ENCODE measurements at places on chromosomes 11 and 22. TPM values are rescaled to one million over a fixed set of nuclear protein-coding genes. Genes with fewer than 3 reads are reported as not detected.

The CARD18 gene
- not detected for total RNA-seq

The PNPLA3 gene
- total RNA-seq = not detected

The ZNF280B gene
- 1.9 TPM for total RNA-seq

The PDE2A gene
- total RNA-seq = 0.40 TPM

The OR6M1 gene
- total RNA-seq = not detected

The ENTHD1 gene
- total RNA-seq = 0.07 TPM

The MYO7A gene
- total RNA-seq = 0.07 TPM

The ARFIP2 gene
- 39.0 TPM for total RNA-seq

The DUSP8 gene
- 0.23 TPM for total RNA-seq

The CASP12 gene
- not detected for total RNA-seq

DNA sequence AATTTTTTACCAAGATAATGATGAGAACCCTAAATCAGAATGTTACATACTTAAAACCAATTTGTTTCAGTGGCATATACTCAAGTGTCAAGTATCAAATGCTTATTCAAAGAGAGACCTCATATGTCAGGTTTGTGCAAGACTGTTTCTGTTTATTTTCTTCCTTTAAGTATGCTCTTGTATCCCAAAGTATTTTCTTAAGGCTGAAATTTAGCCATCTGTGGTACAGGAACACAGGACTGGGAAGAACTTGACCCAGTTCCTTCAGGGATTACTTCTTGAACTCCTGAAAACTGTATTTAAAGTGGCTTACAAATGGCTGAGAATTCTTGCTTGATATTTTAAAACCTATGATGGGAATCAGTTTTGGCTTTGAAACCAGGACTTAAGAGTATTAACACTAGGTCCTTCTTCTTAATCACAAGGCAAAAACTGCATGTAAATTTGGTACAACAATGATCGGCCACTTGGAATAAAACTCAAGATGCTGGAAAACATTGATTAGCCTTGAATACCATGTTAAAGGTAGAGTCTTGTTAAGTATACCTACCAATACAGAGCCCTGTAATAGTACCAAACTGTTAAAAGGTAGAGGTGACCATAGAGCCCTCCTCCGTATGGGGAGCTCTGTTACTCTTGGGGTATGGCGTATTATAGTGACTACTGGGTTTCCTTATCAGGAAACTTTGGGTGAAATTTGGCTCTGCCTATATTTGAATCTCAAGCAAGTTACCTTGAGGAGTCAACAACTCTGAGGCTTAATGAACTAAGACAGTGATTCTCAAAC lies 95.9 kb downstream of the BLID start:
- no peaks in the 10 kb centered on the region for H3K4me1 ChIP-seq
- no peak overlapping the region for H3K4me3 ChIP-seq
- no peaks in the 10 kb centered on the region for H3K27me3 ChIP-seq
- H3K27ac ChIP-seq = no peak overlapping the region

GRCh38 chr11:67372993-67373647 lies at the start of gene CLCF1:
Gene CLCF1 (minus strand): TSS chr11:67373598. CDS start chr11:67373539, 59 bp downstream.
- peak within 1 kb of the TSS; percentile 76 for H3K4me3 ChIP-seq
- peaks cover 69% of the 10 kb centered on the region for H3K27me3 ChIP-seq
- H3K4me1 ChIP-seq = peaks cover 38% of the 10 kb centered on the region
- peak within 1 kb of the TSS; percentile 79 for H3K27ac ChIP-seq

GRCh38 chr22:38187413-38188212 lies 6.0 kb upstream of the PLA2G6 start:
- H3K27ac ChIP-seq = no peak overlapping the region
- no peak overlapping the region for H3K4me3 ChIP-seq
- peaks cover 23% of the 10 kb centered on the region for H3K27me3 ChIP-seq
- H3K36me3 ChIP-seq = no peaks in the 10 kb centered on the region
- no peak for DNase-seq
- H3K4me1 ChIP-seq = peaks cover 8% of the 10 kb centered on the region

GRCh38 chr11:26929806-26930517 lies 64.0 kb upstream of the FIBIN start:
- H3K4me3 ChIP-seq = no peak overlapping the region
- H3K27ac ChIP-seq = no peak overlapping the region
- no peak for DNase-seq
- no peaks in the 10 kb centered on the region for H3K4me1 ChIP-seq
- H3K27me3 ChIP-seq = no peaks in the 10 kb centered on the region

DNA sequence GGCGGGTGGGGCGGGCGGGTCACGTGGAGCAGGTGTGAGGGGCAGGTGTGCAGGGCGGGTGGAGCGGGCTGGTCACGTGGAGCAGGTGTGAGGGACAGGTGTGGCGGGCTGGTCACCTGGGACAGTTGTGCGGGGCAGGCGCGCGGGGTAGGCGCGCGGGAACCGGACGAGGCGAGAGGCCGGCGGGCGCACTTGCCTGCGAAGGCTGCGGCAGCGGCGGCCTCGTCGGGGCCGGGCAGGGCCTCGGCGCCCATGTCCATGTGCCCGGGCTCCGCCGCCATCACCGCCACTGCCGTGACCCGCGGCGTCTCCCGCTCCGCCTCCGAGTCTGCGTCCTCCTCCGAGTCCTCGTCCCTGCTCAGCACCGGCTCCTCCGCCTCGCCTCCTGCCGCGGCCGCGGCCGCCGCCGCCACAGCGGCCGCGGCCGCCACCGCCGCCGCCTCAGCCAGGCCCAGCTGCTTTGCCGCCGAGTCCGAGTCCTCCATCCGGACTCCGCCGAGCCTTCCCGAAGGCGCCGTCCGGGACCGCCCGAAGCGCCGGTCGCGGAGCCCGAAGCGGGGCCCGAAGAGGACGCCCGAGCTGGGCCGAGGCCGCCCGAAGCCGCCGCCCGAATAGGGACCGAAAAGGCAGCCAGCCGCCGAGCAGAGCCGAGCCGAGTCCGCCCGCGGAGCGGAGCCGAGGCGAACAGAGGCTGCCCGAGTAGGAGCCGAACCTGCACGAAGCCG lies at the start of gene DEAF1:
Gene DEAF1 (minus strand): TSS at position 660 of the 725 bp plus-strand sequence. CDS start 175 bp downstream, at position 485.
- no peaks in the 10 kb centered on the region for H3K27me3 ChIP-seq
- H3K36me3 ChIP-seq = peaks cover 14% of the 10 kb centered on the region
- peak; percentile 100 for DNase-seq
- H3K4me1 ChIP-seq = peaks cover 62% of the 10 kb centered on the region
- H3K4me3 ChIP-seq = peak within 1 kb of the TSS; percentile 82

GRCh38 chr11:68839054-68839865 lies 2.5 kb downstream of the CPT1A start:
- H3K36me3 ChIP-seq = peaks cover 4% of the 10 kb centered on the region
- H3K4me3 ChIP-seq = peak overlapping the region; percentile 84
- peak; percentile 97 for DNase-seq
- no peaks in the 10 kb centered on the region for H3K27me3 ChIP-seq
- H3K4me1 ChIP-seq = peaks cover 67% of the 10 kb centered on the region

DNA sequence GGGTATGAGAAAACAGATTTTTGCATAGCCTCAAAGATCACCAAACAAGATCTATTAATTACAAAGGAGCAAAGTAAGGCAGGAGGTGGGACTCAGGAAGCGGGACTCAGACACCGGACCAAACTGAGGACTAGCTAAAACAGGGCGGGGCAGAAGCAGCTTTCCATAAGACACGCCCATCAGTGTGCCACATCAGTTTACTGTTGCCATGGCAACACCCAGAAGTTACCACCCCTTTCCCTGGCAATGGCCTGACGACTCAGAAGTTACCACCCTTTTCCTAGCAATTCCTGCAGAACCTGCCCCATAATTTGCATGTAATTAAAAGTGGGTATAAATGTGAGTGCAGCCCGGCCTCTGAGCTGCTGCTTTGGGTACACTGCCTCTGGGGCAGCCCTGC lies 173.9 kb downstream of the SHANK2 start:
- H3K36me3 ChIP-seq = no peaks in the 10 kb centered on the region
- no peak overlapping the region for H3K4me3 ChIP-seq
- no peak for DNase-seq
- no peaks in the 10 kb centered on the region for H3K27me3 ChIP-seq

GRCh38 chr11:30457087-30457486 lies 129.1 kb downstream of the MPPED2 start:
- no peak overlapping the region for H3K4me3 ChIP-seq
- H3K4me1 ChIP-seq = peaks cover 12% of the 10 kb centered on the region
- H3K27ac ChIP-seq = no peak overlapping the region
- H3K36me3 ChIP-seq = no peaks in the 10 kb centered on the region

- H3K27me3 ChIP-seq = no peaks in the 10 kb centered on the region
- H3K4me1 ChIP-seq = peaks cover 15% of the 10 kb centered on the region
These were observed 6.3 kb downstream of the ZBTB3 start for GRCh38 chr11:62747475-62748160.

GRCh38 chr11:128633384-128633965 lies 46.1 kb upstream of the ETS1 start:
- no peak for DNase-seq
- H3K4me3 ChIP-seq = no peak overlapping the region
- peaks cover 49% of the 10 kb centered on the region for H3K4me1 ChIP-seq
- H3K36me3 ChIP-seq = no peaks in the 10 kb centered on the region
- H3K27me3 ChIP-seq = no peaks in the 10 kb centered on the region

DNA sequence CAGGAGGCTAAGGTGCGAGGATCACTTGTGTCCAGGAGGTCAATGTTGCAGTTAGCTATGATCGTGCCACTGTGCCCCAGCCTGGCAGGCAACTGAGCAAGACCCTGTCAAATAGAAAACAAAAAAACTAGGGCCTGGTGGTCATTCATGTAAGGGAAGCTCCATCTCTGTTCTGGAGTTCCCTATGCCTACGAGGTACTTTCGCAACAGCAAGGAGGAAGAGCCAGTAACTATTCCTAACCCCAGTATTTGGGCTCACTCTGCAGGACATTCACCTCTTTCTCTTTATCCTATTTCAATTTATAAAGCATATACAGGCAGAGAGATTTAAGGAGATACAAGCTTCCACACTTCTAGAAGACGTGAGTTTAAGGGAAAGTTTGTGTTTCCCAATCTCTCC lies 46.6 kb downstream of the RDX start:
- peaks cover 24% of the 10 kb centered on the region for H3K36me3 ChIP-seq
- no peak for DNase-seq
- H3K27ac ChIP-seq = no peak overlapping the region
- no peaks in the 10 kb centered on the region for H3K27me3 ChIP-seq
- peaks cover 6% of the 10 kb centered on the region for H3K4me1 ChIP-seq

DNA sequence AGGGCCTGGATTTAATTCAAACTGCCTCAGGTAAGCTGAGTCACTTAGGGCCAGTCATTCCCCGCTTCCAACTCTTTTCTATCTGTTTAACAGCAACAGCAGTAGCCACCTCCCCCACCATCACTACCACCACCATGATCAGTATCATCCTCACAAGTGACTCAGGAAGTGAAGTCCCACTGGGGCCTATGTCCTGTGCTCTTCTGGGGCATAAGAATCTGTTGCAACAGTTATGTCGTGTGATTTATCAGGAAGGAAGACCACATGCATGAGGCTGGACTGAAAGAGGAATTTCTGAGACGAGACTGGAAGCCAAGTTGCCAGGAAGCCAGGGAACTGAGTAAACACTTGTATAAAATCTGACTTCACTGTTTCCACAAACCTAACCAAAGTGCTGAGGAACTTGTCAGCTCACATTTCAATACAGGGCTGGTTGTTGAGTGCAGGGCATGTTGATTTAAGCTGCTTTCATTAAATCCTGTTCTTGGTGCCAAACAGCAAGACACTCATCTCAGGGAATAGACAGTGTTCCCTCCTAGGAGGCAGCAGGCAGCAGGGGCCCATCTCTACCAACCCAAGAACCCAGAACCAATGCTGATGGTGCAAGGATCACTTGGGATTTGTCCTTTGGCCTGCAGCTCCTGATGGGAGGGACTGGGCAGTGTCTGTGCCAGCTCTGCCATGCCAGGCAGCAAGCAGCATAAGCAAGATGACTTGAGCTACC lies 226.7 kb upstream of the NARS2 start:
- H3K27ac ChIP-seq = no peak overlapping the region
- H3K4me3 ChIP-seq = no peak overlapping the region
- H3K36me3 ChIP-seq = no peaks in the 10 kb centered on the region
- H3K27me3 ChIP-seq = no peaks in the 10 kb centered on the region
- DNase-seq = no peak

DNA sequence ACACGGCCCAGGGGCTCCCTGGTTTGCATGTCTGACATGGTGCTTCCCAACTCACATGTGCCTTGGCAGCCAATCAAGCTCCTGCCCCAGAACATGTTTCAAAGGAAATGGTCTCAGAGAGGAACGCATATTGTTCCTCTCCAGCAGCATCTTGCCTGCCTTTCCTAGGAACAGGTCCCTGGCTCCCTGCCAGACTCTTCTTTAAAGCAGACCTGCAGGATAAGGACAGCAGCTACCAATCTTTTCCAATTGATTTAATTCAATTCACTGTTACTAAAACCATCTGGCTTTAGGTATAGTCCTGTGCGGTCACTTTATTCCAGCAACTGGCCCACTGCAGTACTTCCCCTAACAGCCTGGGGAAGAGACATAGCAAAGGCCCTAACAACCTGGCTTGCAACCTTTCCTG lies 79.9 kb downstream of the AMBRA1 start:
- H3K27ac ChIP-seq = no peak overlapping the region
- H3K36me3 ChIP-seq = peaks cover 3% of the 10 kb centered on the region
- no peak for DNase-seq
- no peaks in the 10 kb centered on the region for H3K27me3 ChIP-seq
- peaks cover 7% of the 10 kb centered on the region for H3K4me1 ChIP-seq
- no peak overlapping the region for H3K4me3 ChIP-seq

DNA sequence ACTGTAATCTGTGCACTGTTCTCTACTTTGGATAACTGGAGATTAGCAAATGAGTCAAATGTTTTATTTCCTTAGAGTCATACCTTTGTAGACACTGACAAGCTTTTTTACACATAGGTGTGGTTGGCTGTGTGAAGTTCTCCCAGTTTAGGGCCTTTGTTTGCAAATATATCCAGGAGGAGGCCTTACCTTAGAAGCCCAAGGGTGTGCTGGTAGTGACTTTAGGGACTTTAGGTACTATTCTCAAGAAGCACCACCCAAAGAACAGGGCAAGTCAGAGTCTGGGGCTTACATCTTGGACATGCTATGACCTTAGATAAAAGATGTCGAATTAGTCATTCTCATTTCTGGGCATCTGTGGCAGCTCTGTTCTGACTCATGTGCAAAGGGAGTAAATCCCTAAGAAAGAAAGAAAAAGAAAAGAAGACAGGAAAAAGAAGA lies 4.8 kb upstream of the FAR1 start:
- no peak overlapping the region for H3K27ac ChIP-seq
- H3K27me3 ChIP-seq = peaks cover 27% of the 10 kb centered on the region
- no peak overlapping the region for H3K4me3 ChIP-seq
- no peak for DNase-seq
- H3K4me1 ChIP-seq = peaks cover 8% of the 10 kb centered on the region

GRCh38 chr11:99884750-99885149 lies 802.3 kb upstream of the ARHGAP42 start:
- H3K36me3 ChIP-seq = no peaks in the 10 kb centered on the region
- H3K27ac ChIP-seq = no peak overlapping the region
- no peaks in the 10 kb centered on the region for H3K4me1 ChIP-seq

DNA sequence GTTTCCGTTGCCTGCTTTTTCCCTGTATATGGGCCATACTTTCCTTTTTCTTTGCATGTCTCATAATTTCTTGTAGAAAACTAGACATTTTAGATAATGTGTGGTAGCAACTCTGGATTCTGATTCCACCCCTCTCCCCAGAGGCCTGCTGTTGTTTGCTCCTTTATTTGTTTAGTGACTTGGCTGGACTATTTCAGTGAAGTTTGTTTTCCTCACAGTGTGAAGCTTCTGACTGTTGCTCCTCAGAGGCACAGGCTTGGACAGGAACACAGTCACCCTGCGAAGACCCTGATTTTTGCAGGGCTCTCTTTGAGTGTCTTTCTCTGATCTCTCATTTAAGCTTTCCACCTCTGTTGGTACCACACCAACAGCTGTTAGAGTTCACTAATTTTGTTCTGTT lies 72.5 kb downstream of the SWAP70 start:
- H3K36me3 ChIP-seq = peaks cover 46% of the 10 kb centered on the region
- H3K27me3 ChIP-seq = no peaks in the 10 kb centered on the region
- no peak overlapping the region for H3K27ac ChIP-seq
- H3K4me1 ChIP-seq = peaks cover 24% of the 10 kb centered on the region

GRCh38 chr11:84871116-84871515 lies 756.0 kb downstream of the DLG2 start:
- no peaks in the 10 kb centered on the region for H3K4me1 ChIP-seq
- no peak overlapping the region for H3K4me3 ChIP-seq
- no peak for DNase-seq
- no peaks in the 10 kb centered on the region for H3K36me3 ChIP-seq
- H3K27ac ChIP-seq = no peak overlapping the region
- no peaks in the 10 kb centered on the region for H3K27me3 ChIP-seq
